ENCODE measurements at places on chromosomes 3 and 15. TPM values are rescaled to one million over a fixed set of nuclear protein-coding genes. Genes with fewer than 3 reads are reported as not detected.

- DNase-seq, result no peak
These were observed 417.4 kb upstream of the SEMA6D start for GRCh38 chr15:47299846-47300434.

GRCh38 chr3:149340310-149340933 lies 7.0 kb upstream of the TM4SF18 start:
- no peak for DNase-seq

ECE2 gene
- total RNA-seq, result 0.19 TPM

SHC4 gene
- total RNA-seq, result 3.3 TPM

- DNase-seq, result peak; percentile 74
These were observed 45.8 kb downstream of the ZNF710 start for GRCh38 chr15:90046911-90047392.

CPNE9 gene
- total RNA-seq, result not detected

- no peak for DNase-seq
These were observed 2.0 kb upstream of the CEMIP start for GRCh38 chr15:80777137-80777536.
